Calu3 (cell line): ENCODE measurements at places on chromosomes 3 and 15. TPM values are rescaled to one million over a fixed set of nuclear protein-coding genes. Genes with fewer than 3 reads are reported as not detected.

GRCh38 chr15:33115191-33115861, 79.2 kb downstream of the FMN1 start:
- no peak for DNase-seq

C2CD4A gene
- total RNA-seq, result 17.1 and 17.6 TPM in 2 replicates

- DNase-seq, result no peak
Observed at GRCh38 chr15:63586790-63587189, 10.4 kb upstream of the FBXL22 start.

PRSS50 gene
- total RNA-seq, result not detected in 2 replicates

DNA sequence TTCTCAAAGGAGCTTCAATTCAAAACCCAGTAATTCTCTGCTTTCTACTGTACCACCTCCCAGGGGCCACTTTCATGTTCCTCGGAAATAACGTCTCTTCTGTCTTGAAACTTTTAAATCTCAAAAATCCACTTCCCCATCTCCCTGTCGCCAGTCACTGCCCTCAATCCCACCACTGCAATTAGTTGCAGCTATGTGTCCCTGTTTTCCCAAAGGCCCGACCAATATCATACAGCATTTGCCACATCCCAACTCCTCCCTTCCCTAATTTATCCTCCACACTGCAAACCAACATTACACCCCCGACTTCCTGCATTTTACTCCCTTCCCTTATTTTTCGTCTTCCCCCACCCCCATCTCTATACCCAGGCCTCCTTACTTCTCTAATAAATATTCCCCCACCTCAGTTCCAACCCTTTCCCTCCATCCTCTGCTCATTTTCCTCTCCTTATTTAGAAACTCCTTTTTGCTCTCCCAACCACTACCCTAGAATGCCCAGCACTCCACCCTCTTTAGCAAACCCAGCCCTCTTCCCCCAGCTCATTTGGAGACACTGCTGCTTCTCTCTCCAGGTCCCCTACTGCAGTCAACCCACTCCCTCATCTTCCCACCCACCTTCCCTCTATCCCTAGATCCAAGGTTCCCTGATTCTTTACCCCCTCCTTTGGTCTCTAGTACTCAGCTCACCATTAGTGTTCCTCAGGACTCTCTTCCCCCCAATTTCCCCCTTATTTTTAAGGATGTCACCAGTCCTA, 1.1 kb downstream of the NPTN start:
- DNase-seq, result no peak
